NCI-H2227 treated with DMSO at 0.1 percent for 48 hours (cell line): ENCODE measurements at places on chromosomes 1 and 21.

GRCh38 chr1:41882486-41882885 lies 36.2 kb downstream of the HIVEP3 start:
- DNase-seq = no peak

DNA sequence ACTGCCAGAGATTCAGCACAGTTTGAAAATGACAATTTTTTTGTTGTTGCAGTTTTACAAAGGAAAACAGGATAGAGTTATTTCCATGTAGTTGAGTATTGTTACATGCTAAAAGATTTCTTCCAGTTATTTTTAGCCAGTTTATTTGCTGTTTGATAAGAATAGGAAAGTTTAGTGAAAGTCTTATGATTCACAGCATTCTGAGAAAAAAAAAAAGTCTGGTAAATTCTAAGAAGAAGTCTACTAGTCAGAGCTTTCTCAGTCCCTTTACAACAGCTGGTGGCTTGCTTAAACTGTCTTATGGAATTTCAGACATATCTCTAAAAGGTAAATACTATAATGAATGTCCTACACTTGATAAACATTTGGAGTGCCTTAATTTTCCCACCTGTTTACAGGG lies 341.7 kb downstream of the DSCAM start:
- no peak for DNase-seq

- no peak for DNase-seq
Observed at GRCh38 chr1:182054698-182055326, 6.7 kb downstream of the ZNF648 start.

DNA sequence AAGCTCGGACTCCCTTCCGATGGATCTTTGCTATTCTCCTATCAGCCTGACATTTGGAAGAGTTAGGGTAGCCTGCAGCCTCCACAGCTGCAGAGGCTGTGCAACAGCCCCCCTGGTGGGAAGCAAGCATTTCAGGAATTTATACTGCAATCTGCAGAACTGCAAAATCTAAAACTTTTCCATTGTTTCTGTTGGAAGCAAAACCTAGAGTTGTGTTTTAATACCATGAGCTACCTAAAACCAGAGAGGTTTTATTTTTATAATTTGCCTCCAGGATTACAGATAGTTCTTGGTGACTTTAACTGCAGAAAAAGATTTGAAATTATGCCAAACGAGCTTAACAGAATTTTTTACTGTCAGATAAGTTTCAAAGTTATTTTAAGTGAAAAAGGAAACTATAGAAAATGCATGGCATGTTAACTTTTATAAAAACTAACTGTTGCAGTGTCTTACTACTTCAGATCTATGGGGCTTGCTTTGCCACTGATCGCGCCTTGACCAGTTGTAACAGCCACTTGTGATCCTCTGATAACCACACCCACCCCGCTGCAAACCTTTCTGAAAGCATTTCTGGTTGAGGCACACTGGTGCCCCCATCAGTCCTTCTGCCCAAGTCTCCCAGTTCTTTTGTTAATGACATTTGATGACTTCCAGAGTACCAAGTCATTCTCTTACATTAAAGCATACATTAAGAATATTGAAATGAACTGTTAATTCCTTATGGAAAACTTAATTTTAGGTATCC lies 64.8 kb downstream of the PRDM2 start:
- DNase-seq = no peak

DNA sequence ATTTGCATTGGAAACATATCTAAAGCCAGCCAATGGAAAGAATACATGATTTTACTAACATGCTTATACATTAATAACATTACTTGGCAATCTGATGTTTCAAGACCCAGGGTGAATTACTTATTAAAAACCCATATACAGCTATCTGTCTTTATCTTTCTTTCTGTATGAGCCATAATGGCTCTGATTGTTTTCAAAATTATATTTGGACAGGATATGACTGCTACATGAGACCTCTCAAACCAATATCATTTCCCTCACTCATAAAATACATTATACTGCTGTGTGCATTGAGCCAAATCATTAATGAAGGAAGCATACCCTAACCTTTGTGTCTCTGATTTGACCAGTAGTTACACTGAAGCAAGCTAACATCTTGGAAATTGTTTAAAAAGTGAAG lies 205.9 kb upstream of the DPYD start:
- no peak for DNase-seq

- DNase-seq = no peak
Observed at GRCh38 chr1:62492521-62492920, 55.7 kb downstream of the USP1 start.

- DNase-seq = no peak
Observed at GRCh38 chr1:176364236-176364905, 98.6 kb upstream of the PAPPA2 start.

- DNase-seq = no peak
Observed at GRCh38 chr1:171867236-171867635, 25.9 kb downstream of the DNM3 start.

GRCh38 chr1:223843934-223844786 lies 1.6 kb downstream of the TP53BP2 start:
- DNase-seq = no peak

GRCh38 chr1:204323887-204324286 lies 35.8 kb downstream of the PLEKHA6 start:
- DNase-seq = no peak

DNA sequence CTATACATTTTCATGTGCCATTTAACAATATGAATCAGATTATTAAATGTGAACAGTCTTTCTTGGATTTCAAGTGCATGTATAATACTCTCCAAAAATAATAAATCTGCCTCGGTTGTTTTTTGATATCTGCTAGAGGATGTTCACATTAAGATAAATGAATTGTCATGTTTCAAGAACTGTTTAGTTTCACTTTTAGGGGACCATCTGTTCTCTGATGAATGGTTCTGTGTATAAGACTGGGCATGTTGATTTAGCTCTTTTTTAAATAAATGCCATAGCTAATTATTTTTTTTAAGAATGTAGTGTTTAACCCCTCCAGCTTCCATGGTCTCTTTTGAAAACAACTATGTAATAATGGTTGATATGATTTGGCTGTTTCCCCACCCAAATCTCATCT lies 1245.1 kb upstream of the ADGRL4 start:
- DNase-seq = no peak

DNA sequence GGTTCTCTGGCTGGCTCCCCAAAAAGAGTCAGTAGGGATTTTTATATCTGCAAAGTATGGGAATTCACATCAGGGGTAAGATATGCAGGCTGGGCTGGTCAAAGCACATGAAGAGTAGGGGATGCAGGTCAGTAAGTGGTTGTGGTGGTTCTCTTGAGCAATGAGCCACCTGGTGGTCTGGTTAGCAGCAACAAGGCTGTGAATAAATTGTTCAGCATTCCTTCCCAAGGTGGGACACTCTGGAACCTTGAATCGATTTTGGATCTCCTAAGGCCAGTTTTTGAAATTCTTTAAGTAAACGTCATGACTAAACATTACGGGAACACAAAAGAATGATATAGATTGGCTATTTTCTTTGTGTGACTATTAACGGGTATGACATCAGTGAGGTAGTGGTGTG lies 563.0 kb upstream of the NEGR1 start:
- no peak for DNase-seq

DNA sequence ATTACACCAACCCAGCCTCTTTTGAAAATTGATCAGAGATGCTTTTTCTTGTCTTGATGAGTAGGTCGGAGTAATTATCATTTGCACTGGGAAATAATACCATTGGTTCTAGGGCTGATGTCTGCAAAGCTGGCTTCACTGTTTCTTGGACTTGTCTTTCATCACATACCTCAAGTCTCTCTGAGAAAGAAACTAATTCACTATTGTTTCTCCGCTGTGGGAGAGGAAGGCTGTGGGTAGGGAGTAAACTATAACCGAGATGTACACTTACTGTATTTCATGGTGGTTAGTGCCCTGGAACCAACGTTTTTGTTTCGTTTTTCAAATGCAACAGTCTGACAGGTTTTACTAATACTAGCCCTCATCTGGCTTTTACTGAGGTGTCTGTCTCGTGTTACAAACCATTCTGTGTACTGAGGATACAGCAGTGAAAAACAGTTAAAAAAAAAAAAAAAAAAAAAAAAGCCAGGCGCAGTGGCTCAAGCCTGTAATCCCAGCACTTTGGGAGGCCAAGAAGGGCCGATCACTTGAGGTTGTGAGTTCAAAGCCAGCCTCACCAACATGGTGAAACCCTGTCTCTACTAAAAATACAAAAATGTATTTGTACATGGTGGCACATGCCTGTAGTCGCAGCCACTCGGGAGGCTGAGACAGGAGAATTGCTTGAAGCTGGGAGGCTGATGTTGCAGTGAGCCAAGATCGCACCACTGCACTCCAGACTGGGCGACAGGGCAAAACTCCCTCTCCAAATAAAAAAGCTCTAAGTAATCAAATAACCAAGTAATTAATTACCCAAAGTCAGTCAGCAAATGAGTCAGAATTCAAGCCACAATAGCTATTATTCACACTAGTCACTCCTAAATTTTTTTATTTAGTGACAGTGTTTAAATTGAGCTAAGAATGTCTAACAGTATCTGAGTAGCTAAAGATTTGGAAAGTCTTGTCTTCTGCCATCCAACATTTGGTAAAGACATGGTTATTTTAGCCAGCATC lies 23.3 kb downstream of the TOMM20 start:
- DNase-seq = peak; percentile 75

- DNase-seq = no peak
Observed at GRCh38 chr1:220250681-220251080, 21.6 kb downstream of the RAB3GAP2 start.

DNA sequence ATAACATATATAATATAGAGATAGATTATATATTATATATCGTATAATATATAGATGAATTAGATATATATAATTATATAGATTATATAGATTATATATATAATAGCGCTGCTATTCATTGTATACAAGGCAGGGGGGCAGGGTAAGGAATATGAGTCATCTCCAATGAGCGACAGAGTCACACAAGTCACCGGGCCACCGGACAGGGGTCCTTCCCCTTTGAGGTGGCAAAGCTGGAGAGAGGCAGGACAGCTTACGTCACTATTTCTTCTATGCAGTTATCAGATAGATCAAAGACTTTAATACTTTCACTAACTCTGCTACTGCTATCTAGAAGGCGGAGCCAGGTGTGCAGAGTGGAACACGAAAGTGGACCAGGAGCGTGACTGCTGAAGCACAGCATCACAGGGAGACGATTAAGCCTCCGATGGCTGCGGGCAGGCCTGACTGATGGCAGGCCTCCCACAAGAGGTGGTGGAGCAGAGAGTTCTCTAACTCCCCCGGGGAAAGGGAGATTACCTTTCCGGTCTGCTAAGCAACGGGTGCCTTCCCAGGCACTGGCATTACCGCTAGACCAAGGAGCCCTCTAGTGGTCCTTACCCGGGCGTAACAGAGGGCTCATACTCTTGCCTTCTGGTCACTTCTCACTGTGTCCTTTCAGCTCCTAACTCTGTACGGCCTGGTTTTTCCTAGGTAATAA lies 2154.7 kb downstream of the MRPL39 start:
- no peak for DNase-seq

DNA sequence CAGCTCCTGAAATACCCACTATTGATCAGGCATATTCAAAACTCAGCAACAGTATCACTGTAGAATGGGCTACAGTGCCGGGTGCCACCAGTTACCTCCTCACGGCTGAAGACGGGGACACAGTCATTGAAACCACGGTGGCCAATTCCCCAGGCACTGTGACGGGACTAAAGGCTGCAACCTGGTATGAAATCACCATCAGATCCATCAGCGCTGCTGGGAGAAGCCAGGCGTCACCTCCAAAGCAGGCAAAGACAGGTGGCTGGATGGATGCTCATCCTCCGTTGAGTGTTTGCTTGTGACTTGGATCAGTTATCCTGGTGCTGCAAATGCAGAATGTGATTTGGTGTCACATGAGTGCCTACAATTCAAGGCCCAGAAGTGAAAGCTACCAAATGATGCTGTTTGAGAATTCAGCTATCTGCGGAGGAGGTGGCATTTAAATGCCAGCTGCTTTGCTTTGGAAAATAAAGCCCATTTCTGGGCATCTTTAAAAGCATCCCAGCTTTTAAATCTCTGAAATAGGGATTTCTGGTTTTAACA lies 5.1 kb downstream of the FNDC7 start:
- no peak for DNase-seq

- DNase-seq = no peak
Observed at GRCh38 chr1:90357995-90358394, 359.1 kb downstream of the BARHL2 start.

GRCh38 chr1:183986941-183987340 lies 50.6 kb downstream of the COLGALT2 start:
- DNase-seq = no peak

DNA sequence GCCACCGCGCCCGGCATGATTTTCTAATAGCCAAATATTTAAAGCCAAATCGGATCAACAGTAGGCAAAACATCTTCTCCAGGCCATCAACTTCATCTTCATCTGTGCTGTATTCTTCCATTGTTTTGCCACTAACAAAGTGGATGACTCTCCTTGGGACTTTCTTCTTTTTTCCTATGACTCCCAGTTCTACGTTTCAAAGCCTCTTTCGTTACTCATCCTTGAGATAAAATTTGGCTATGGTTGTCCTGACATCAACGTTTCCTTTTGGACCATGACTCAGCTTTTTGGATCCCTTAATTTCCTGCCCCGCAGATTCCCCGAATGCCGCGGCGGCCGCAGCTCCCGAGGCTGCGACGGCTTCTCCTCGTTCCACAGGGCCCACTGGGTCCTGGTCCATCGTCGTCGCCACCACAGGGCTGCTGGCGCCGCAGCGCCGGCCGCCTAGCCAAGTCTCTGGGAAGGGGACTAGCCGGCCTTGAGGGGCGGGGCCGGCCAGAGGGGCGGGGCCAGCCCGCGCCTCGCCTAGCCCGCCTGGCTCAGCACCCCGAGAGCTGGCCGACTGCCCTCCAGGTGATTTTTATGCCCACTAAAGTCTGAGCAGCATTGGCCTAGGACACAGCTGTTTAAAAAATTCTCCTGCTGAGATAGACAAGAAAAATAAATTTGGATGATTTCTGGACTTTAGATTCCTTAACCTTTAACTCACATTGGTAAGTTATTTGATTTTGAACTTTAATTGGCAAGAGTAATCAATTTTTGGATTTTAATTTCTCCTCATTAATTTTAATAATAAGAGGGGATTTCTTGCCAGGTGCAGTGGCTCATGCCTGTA lies 93.9 kb downstream of the ADCY10 start:
- peak; percentile 53 for DNase-seq

DNA sequence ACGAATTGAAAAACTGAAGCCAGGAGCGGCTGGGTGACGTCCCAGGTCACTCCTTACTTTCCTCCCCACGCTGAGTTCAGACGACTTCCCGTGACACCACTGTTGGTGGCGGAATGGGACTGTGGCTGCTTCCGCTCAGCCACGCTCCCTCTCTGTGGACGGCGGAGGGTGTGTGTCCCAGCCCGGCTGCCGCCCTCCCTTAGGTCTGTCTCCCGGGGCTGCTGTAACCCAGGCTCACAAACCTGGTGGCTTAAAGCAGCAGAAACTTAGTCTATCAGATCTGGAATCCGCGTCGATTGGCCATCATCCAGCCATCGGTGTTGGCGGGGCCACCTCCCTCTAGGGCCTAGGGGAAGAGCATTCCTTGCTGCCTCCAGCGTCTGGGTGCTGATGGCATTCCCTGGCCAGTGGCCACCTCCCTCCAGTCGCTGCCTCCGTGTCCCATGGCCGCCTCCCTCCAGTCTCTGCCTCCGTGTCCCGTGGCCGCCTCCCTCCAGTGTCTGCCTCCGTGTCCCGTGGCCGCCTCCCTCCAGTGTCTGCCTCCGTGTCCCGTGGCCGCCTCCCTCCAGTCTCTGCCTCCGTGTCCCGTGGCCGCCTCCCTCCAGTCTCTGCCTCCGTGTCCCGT lies 17.5 kb downstream of the TRPM2 start:
- no peak for DNase-seq

- DNase-seq = no peak
Observed at GRCh38 chr21:40819071-40819900, 27.7 kb downstream of the DSCAM start.
